NCI-H226 (cell line): ENCODE measurements at places on chromosomes 4 and X.

DNA sequence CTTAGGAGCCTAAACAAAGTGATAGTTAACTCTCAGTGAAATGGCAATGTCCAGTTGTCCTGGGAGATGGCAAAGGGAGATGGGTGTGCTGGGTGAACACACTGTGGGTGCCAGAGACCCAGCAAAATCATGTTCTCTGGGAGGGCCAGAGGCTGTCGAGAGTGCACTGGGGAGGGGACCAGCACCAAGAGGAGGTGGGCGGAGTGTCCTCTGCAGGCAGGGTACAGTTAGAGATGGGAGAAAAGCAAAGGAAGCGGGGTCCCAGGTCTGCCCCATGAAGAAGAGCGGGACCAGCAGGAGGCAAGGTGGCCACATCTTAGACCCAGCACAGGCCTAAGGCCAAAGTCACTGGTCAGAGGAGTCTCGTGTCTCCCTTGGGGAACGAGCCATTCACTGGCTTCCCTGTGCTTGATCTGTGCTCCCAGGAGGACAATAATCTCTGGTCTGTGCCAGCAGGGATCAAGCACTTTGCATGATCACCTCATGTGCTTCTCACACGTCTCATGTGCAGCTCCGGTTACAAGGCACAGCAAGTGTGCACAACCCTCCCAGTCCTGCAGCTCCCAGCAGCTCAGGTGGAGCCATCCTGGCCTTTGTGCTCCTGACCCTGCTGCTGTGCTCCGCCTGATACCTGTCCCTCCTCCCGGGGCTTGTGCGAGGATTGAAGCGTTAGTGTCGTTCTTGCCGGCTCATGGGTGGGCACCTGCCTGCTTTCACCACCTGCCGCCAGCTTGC is 100.9 kb downstream of the FAM53A start:
- DNase-seq, result no peak

DNA sequence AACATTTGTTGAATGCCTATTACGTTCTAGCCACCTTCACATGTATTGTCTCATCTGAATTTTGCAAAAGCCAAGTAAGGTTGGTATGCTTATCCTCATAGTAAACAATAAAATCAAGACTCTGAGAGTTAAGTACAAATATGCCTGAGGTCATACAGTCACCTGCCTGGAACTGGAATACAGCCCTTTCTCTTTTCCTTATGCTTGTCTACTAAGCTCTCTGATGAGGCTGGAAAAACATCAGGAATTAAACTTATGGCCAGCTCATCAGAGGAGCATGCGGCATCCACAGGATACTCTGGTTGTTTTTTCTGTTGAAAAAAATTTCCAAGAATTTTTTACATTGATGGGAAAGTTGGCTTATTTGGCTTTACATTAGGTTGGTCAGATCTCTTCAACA is 35.5 kb downstream of the NCAPG start:
- DNase-seq, result no peak

DNA sequence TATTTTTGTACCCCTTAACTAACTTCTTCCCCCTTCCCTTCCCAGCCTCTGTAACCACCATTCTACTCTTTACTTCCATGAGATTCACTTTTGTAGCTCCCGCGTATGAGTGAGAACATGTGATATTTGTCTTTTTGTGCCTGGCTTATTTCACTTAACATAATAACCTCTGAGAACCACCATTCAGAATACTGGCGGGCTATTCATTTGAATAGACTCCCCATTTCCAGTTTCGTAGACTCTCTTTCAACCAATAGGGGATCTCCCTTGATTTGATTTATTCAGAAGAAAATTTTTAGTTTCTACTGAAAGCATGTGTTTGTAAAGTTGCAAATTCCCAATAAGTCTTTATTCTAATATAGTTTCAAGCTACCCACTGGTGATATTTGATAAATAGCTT is 117.2 kb downstream of the GATB start:
- no peak for DNase-seq

DNA sequence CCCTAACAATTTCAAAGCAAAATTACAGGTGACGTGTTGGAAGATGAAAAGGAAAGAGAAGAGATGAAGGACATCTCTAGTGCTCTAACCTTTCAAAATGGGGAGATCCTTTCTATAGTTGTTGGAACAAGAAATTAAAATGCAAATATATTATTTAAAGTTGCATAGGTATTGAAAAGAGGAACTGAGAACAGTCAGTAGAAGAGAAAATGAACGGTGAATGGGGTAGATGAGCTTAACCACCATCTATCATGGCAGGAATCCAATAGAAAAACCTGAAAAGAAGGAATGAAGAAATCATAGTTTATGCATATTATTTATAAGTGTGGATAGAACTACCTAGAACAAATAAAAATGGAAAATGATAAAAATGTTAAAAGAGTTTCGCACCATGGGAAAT is 42.0 kb downstream of the ANXA5 start:
- no peak for DNase-seq

GRCh38 chr4:177532358-177532757 is 90.1 kb upstream of the AGA start:
- DNase-seq, result no peak

- DNase-seq, result peak; percentile 80
Observed at GRCh38 chr4:74283614-74284013, 24.7 kb upstream of the EPGN start.

- DNase-seq, result no peak
Observed at GRCh38 chr4:176571206-176571605, 221.5 kb downstream of the VEGFC start.

DNA sequence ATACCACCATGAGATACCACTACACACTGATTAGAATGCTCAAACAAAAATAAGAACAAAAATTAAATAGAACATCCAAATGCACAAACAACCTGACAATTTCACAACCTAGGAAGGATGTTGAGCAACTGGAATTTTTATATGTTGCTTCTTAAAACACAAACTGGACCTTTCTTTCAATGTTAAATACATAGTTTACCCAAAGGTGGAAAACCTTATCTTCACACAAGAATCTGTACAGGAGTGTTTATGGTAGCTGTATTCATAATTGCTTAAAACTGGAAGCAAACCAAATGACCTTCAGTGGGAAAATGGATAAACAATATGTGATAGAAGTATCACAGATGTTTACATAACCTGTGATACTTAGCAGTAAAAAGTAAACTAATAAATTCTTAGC is 573.8 kb downstream of the MAGEB5 start:
- no peak for DNase-seq

DNA sequence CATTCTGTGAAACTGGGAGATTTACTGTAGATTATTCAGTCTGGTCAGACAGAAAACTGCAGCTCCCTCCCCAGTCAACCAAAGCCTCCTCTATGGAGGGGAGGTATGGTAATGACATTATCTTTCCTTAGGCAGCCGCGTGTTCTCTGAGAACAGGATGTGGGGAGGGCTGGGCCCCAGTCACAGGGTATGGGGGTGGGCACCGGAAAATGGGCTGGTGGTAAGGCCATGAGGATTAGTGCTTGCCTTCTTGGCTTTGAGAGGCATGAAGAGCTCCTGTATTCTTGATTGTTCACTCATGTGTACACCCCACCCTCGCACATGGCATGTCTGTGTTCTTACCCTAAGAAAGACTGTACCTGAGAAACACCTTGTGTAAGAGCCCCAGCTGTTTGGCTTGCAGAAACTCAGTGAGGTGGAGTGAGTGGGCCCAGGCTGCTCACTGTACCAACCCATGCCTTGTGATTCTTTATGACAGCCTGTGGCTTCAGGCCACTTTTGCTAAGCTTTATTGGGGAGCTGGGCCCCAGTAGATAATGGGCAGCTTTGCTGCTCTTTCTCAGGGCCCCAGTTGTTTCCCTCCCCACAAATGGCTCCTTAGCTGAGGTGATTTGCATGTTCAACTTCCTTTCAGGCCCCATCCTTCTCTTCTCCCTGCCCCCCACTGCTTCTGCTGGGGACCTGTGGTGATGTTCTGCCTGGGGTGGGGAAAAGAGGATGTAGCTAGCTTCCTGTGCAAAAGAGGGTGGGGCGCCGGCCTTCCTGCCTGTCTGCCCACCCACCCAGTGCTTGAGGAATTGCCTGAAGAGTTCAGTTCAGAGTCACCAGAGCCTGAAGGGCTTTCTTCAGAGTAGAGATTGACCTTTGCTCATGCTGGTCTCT is 30.7 kb downstream of the MSN start:
- peak; percentile 59 for DNase-seq

DNA sequence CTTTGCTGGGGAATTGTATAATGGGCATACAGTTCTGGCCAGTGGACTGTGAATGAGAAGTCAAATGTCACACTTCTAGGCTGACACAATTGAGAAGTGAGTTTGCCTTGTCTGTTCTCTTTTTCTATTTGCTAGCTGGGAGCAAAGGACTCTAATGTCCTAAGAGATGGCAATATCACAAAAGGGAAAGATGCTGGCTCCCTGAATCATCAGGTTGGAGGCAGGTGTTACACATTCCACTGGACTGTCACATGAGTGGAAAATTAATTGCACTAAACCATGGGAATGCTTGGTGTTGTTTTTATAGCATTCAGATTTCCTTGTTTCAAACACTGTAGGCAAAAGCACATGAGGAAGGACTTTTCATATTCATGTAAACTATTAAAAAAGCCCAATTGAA is 388.3 kb downstream of the ADAM29 start:
- DNase-seq, result no peak
